ENCODE measurements at places on chromosomes 5 and 9.

DNA sequence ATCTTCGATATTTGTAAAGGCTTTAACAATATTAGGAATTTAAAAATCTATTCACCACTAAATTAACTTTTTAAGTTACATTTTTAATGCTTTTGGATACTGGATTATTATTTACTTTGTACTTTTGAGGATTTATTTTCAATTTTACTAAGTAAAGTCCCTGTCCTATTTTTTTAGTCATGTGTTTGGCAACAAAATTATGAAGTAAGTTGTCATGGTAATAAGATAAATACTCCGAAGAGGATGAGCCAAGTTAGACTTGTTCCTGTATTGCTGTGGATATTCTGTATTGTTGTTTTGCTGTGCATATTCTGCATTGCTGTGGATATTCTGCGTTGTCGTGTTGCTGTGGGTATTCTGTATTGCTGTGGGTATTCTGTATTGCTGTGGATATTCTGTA lies 210.1 kb downstream of the MTRR start:
- no peak for DNase-seq

GRCh38 chr9:32926911-32927310 lies 74.5 kb downstream of the APTX start:
- DNase-seq = no peak

DNA sequence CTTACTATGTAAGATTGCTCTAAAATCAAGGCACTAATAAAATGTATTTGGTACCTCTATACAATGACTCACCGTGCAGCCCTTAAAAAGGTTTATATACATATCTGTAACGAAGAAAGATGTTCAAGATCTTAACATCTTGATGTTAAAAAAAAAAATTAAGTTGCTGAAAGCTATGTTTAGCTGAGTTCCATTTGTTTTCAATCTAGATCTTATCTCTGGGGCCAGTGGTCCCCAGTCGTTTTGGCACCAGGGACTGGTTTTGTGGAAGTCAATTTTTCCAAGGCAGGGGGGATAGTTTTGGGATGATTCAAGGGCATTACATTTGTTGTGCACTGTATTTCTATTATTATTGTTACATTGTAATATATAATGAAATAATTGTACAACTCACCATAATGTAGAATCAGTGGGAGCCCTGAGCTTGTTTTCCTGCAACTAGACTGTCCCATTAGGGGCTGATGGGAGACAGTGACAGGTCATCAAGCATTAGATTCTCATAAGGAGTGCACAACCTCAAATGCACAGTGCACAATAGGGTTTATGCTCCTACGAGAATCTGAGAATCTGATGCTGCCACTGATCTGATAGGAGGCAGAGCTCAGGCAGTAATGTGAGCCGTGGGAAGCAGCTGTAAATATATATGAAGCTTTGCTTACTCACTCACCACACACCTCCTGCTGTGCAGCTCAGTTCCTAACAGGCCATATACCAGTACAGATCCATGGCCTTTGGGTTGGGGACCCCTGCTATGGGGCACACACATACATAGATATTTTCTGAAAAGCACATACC lies 27.6 kb upstream of the TSLP start:
- DNase-seq = no peak

- no peak for DNase-seq
Observed at GRCh38 chr9:18847576-18848275, 185.3 kb downstream of the SAXO1 start.

DNA sequence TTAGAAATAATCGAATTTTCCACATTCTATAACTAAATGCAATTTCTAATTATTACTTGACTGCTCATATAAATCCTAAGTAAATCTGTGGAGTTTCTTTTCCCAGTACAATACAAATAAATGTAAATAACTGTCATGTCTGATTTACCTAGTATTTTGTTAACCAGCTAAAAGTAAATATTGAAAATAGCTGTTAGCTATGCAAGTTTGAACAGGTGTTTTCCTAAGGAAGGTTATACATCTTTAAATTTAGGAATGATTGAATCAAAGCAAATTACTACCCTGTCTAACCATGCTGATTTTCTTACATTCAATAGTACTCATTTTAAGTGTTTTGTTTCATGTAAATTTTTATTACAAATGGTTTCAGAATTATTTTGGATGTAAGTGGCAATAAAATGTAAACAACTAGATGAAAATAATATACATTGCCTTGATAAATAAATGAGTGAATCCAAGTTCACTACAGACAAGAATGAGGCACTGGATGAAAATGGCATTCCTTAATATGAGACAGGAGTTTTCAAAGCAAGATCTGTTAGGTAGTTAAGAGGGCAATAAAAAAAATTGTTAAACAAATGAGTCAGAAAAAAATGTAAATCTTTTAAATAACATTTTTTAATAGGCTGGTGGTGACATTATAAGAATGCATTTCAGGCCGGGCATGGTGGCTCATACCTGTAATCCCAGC lies 15.8 kb downstream of the MCIDAS start:
- DNase-seq = no peak

DNA sequence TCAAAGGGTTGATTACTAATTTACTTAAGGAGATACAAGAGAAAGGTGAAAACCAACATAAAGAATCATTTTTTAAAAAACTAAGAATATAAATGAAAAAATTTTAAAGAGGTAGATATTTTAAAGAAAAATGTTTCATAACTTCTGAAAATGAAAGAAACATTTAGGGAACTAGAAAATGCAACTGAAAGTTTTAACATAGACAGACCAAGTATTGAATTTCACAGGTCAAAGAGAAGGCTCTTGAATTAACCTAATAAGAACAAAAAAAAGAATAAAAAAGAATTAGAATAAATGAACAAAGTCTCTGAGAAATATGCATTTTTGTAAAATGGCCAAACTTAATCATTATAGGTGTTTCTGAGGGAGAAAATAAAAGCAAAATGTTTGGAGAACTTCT lies 16.1 kb upstream of the FAM174A start:
- DNase-seq = no peak

DNA sequence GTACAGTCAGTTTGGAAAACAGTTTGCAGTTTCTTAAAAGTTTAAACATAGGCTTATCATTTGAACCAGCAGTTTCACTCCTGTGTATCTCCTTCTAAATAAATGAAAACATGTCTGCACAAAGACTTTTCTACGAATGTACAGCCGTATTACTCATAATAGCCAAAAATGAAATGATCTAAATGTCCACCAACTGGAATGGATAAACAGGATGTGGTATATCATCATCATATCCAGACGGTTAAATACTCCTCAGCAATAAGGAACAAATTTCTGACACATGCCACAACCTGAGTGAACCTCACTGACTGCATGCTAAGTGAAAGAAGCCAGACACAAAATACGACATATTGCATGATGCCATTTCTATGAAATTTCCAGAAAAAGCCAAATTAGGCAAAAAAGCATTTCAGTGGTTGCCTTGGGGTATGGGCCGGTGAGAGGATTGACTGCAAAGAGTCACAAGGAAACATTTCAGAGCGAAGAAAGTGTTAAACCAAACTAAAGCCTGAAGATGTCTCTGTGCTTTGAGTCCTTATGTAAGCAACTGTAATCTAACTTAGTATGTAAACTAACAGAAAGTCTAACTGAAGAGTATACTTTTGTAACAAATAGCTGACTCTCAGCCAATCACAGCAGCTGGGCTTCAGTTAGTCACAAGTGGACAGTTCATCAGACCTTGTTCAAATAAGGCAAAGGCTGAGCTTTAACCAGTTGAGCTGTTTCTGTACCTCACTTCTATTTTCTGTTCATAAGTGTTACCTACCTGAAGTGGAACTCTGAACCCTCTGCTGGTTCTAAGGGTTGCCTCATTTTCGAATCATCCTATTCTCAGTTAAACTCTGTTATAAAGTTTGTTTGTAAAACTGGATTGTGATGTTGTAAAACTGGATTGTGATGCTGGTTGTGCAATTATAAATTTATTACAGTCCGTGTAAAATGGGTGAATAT lies 65.2 kb downstream of the TRIO start:
- DNase-seq = peak; percentile 91

GRCh38 chr5:109844695-109845094 lies 155.0 kb downstream of the MAN2A1 start:
- no peak for DNase-seq

DNA sequence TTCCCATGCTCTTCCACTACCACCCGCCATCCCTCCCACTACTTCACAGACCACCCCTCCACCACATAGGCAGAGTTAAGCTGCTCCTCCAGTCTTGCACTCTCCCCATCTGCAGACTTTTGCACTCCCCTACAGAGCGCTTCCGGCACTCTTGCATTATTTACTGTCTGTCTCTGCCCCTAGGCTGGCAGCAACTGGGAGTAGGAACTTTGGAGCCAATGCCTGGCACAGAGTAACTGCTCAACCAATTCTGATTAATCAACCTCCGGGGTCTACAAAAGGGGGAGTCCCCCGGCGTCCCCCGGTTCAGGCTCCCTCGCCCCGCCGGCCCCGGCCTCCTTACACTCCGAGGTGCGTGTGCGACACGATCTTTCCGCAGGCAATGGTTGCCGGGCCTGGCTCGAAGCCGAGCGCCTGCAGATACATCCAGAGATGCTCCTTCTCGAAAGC lies 498 bp downstream of the HAUS6 start:
- peak; percentile 62 for DNase-seq

- DNase-seq = peak; percentile 32
Observed at GRCh38 chr5:179143446-179143845, 83.3 kb downstream of the ZNF354C start.

- DNase-seq = no peak
Observed at GRCh38 chr9:12790883-12791282, 16.1 kb downstream of the LURAP1L start.

GRCh38 chr5:150645070-150645700 lies 4.7 kb downstream of the SYNPO start:
- no peak for DNase-seq

- no peak for DNase-seq
Observed at GRCh38 chr9:136147890-136148714, 29.4 kb upstream of the TMEM250 start.

- no peak for DNase-seq
Observed at GRCh38 chr5:161421067-161421466, 125.5 kb downstream of the GABRB2 start.

DNA sequence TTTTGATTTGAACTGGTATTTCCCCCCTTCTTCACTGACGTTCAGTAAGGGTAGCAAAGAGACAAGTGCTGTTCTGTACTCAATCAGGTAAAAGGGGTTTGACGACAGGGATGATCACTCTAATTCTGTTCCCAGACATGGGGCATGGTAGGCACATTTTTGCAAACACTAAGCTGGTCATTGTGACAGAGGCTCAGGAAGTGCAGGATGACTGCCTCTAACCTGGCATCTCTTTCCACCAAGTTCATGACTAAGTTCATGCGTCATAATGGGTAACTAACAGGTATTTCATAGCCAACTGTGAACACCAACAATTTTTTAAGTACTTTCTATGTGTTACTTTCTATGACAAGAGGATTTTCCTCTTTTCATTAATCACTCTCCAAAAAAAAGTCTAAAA lies 166.5 kb downstream of the MAPKAP1 start:
- DNase-seq = no peak

- DNase-seq = no peak
Observed at GRCh38 chr5:109619021-109619460, 70.7 kb upstream of the MAN2A1 start.

GRCh38 chr9:106376689-106377088 lies 486.3 kb upstream of the ZNF462 start:
- DNase-seq = no peak

- no peak for DNase-seq
Observed at GRCh38 chr9:105858877-105859276, 164.5 kb downstream of the TMEM38B start.

GRCh38 chr9:751137-752051 lies 90.1 kb upstream of the DMRT1 start:
- DNase-seq = no peak

DNA sequence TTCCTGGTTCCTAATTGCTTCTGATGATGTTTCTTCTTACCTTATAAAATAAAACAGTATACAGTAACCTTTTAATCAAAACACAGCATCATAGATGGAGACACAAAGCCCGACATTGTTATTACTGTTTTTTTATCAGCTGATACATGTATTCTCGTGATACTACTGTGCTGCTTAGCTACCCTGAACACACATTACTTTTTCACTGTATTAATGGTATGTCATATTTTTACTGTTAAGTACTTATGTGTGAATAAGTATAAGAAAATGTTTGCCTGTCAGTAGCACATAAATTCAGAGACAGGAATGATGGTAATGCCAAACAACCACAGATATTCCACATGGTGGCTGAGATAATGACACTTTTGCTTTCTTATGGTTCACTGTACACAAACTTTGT lies 68.7 kb downstream of the RAB24 start:
- no peak for DNase-seq

- DNase-seq = no peak
Observed at GRCh38 chr5:99379187-99379586, 450.4 kb upstream of the CHD1 start.

DNA sequence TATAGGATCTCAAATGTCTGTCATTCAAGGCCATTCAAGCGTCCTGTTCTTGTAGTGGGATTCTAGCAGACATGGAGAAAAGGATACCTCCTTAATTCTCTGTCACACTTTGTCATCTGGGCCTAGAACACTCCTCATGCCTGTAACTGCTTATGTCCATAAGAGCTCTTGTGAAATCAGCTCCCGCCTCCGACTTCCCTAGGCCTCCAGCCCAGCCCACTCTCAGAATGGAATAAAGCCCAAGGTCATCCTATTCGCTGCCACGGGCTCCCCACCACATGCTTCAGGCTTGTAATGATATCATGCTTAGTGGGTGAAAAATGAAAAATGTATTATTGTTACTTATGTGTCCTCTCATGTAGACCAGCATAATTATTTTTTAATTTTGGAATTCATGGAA lies 632.5 kb downstream of the ISL1 start:
- DNase-seq = peak; percentile 27

DNA sequence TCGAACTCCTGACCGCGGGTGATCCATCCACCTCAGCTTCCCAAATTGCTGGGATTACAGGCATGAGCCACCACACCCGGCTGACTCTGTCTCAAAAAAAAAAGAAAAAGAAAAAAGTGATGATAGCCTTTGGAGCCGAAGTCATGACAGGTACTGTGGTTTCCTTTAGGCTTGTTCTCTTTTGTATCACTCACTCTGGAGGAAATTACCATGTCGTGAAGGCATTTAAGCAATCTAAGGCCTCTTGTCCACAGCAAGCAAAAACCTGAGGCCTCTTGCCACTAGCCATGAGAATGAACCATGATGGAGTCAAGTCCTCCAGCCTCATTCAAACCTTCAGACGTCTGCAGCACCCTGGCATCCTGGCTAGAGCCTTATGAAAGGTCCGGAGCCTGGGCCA lies 286.1 kb downstream of the RAB3C start:
- no peak for DNase-seq

DNA sequence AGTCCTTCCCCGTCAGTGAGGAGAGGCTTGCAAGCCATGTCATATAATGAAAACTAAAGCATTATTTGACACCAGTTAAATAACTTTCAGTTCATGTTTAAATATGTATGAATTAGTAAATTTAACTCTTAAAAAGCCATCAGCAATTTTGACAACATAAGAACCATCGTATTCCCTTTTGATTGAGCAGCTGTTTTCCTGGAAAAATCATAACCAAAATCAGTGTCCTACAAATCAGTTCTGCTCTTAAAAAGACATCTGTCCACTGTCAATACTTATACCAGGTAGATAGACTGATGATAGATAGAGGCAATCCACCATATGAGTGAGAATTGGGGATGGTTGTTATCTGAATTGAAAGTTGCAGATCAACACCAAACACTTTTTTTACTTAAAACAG lies 2.3 kb downstream of the DIRAS2 start:
- DNase-seq = no peak

- no peak for DNase-seq
Observed at GRCh38 chr9:38339087-38339486, 53.4 kb upstream of the ALDH1B1 start.

Measured in HepG2 (cell line).